ENCODE measurements at places on chromosomes 7 and 10.

GRCh38 chr10:58237014-58237834 is 30.5 kb downstream of the IPMK start:
- H3K36me3 ChIP-seq, result peaks cover 3% of the 10 kb centered on the region
- H3K27ac ChIP-seq, result no peak overlapping the region
- H3K4me1 ChIP-seq, result peaks cover 17% of the 10 kb centered on the region
- DNase-seq, result no peak
- no peaks in the 10 kb centered on the region for H3K27me3 ChIP-seq

DNA sequence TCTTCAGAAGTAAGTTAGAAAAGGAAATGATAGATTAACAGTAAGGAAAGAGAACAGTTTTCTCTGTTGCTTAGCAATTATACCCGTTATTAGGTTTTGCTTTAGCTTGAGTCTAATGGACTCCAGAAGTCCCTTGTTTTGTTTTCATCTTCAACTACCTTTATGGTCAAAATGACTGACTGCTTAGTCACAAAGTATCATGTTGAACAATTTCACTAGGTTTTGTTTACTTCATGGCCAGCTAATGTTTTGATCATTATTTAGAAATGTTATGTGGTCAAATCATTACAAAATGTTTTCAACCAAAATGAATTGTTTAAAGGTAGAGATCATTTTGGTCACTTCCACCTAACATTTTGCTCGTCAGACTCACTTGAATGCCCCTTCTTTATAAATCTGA is 1.9 kb downstream of the UBN2 start:
- no peak for DNase-seq
- peaks cover 10% of the 10 kb centered on the region for H3K36me3 ChIP-seq
- H3K27me3 ChIP-seq, result no peaks in the 10 kb centered on the region
- no peak overlapping the region for H3K27ac ChIP-seq
- H3K4me1 ChIP-seq, result peaks cover 14% of the 10 kb centered on the region

DNA sequence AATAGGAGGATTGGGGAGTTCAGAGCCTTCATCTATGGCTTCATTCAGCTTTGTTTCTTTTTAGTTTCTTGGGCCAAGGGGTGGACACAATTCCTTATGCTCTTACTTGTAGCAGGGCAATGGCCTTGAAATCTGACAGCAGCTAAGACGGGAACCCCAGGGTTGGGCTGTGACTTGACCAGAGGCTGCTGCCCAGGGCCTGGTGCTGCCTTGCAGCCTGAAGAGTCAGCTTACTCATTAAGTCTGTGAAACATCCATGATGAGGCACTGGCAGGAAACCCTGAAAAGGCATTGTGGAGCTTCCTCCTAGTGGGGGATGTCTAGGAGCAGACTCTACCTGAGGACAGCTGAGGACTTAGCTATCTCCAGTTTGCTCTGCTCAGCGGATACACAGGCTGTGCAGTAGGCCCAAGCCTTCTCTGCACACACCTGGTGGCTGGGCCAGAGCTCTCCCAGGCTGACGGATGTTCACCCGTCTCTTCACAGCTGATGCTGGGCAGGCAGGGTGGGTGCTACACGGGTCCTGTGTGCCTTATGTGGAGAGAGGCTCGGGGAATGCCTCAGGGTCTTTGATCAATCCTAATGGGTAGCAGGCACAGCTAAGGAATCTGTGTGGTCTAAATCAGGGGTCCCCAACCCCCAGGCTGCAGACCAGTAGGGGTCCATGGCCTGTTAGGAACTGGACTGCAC is 17.8 kb downstream of the CXCL12 start:
- no peaks in the 10 kb centered on the region for H3K27me3 ChIP-seq
- no peak for DNase-seq
- H3K27ac ChIP-seq, result no peak overlapping the region
- H3K36me3 ChIP-seq, result no peaks in the 10 kb centered on the region
- H3K4me3 ChIP-seq, result no peak overlapping the region

- H3K36me3 ChIP-seq, result no peaks in the 10 kb centered on the region
- H3K27me3 ChIP-seq, result no peaks in the 10 kb centered on the region
- no peaks in the 10 kb centered on the region for H3K4me1 ChIP-seq
- H3K27ac ChIP-seq, result no peak overlapping the region
Observed at GRCh38 chr10:7359954-7360353, 50.9 kb downstream of the SFMBT2 start.

GRCh38 chr7:27920281-27920946 is 180.5 kb downstream of the TAX1BP1 start:
- peaks cover 28% of the 10 kb centered on the region for H3K4me1 ChIP-seq
- H3K27me3 ChIP-seq, result no peaks in the 10 kb centered on the region
- H3K36me3 ChIP-seq, result no peaks in the 10 kb centered on the region
- H3K4me3 ChIP-seq, result no peak overlapping the region
- H3K27ac ChIP-seq, result no peak overlapping the region

GRCh38 chr7:151386301-151387160 is 23.3 kb downstream of the WDR86 start:
- no peaks in the 10 kb centered on the region for H3K27me3 ChIP-seq
- no peak overlapping the region for H3K27ac ChIP-seq
- no peak for DNase-seq
- no peak overlapping the region for H3K4me3 ChIP-seq
- no peaks in the 10 kb centered on the region for H3K36me3 ChIP-seq

GRCh38 chr7:2041496-2042367 is 191.0 kb downstream of the MAD1L1 start:
- H3K4me3 ChIP-seq, result no peak overlapping the region
- peaks cover 5% of the 10 kb centered on the region for H3K36me3 ChIP-seq
- H3K4me1 ChIP-seq, result peaks cover 49% of the 10 kb centered on the region
- H3K27ac ChIP-seq, result no peak overlapping the region
- no peaks in the 10 kb centered on the region for H3K27me3 ChIP-seq

DNA sequence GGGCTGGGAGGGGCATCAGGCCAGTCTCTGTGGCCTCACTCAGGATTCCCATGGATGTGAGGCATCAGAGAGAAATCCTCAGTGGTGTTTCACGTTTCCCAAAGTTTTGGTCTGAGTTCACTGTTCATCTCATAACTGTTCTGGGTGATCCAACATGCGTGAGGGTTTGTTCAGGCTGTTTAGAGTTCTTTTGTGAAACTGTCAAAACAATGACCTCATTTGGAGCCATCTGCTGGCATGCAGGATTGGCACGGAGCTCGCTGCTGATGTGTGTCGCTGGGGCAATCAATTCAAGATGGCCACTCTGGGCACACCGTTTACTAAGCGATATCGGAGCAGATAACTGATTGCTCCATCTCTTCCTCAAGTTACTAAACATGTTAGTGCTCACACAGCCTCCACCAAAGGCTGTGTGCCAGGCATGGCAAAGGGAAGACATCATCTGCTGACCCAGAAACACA is 365.6 kb downstream of the WDR11 start:
- no peaks in the 10 kb centered on the region for H3K36me3 ChIP-seq
- H3K4me1 ChIP-seq, result no peaks in the 10 kb centered on the region
- H3K27ac ChIP-seq, result no peak overlapping the region
- DNase-seq, result no peak

DNA sequence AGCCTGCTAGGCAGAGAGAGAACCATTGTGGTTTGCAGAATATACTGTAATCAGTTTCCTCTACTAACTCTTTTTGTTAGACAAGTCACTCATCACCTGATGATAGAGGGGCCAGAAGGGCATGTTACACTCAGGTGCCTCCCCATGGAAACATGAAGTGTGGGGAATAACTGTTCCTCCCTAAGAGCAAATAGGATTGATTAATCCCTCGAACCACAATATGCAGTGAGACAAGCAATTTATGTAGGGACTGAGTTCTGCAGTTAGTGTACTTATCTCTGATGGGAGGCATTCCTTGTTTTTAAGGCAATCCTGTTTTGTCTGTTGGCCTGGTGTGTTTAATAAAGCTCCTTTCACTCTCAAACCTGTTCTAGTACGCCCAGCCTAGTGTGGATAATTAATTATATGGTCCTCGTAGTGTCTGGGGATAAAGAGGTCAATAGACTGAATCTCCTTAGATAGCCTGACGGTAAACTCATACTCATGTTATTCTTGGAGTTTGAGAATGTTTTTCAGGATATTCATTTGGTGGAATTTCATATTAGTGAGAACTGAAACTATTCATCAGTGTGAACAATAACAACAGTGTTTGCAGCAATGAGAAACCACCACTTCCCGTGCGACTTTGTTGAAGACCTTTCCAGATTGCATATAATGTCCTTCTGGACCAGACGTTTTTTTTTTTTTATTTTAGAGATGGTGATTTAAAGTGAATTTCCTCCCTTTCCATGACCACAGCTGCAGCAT is 344.8 kb upstream of the FZD8 start:
- no peak overlapping the region for H3K4me3 ChIP-seq
- no peaks in the 10 kb centered on the region for H3K36me3 ChIP-seq
- no peaks in the 10 kb centered on the region for H3K27me3 ChIP-seq
- H3K27ac ChIP-seq, result no peak overlapping the region
- H3K4me1 ChIP-seq, result no peaks in the 10 kb centered on the region

DNA sequence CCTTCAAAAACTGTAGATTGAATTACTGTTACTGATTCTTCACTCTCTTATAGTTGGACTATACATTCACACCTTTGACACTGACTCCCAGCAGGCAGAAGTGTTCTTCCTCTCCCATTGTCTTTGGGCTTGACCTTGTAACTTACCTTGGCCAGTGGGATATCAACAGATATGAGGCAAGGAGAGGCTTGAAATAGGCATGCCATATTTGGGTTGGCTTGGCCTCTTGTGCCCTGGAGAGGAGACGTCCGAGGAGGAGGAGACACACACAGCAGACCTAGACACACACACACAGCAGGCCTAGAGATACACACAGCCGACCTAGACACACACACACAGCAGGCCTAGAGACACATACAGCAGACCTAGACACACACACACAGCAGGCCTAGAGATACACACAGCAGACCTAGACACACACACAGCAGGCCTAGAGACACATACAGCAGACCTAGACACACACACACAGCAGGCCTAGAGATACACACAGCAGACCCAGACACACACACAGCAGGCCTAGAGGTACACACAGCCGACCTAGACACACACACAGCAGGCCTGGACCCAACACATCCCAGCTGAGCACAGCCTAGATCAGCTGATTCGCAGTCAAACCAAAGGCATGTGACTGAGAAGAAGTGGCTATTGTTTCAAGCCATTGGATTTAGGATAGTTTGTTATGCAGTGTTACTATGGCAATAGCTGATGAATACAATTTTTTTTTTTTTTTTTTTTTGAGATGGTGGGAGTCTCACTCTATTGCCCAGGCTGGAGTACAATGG is 12.5 kb upstream of the GNA12 start:
- H3K27ac ChIP-seq, result no peak overlapping the region
- H3K27me3 ChIP-seq, result no peaks in the 10 kb centered on the region
- DNase-seq, result no peak
- H3K36me3 ChIP-seq, result no peaks in the 10 kb centered on the region
- H3K4me1 ChIP-seq, result no peaks in the 10 kb centered on the region
- H3K4me3 ChIP-seq, result no peak overlapping the region

GRCh38 chr7:94907026-94907810 is at the start of gene PPP1R9A:
TSS of gene PPP1R9A (plus strand) at chr7:94907594. CDS start at chr7:94910114, 2,520 bp downstream.
- peaks cover 14% of the 10 kb centered on the region for H3K27me3 ChIP-seq
- peak; percentile 37 for DNase-seq
- no peak within 1 kb of the TSS for H3K27ac ChIP-seq
- peaks cover 14% of the 10 kb centered on the region for H3K4me1 ChIP-seq

- no peak for DNase-seq
- H3K36me3 ChIP-seq, result no peaks in the 10 kb centered on the region
Observed at GRCh38 chr7:114818501-114818900, 103.4 kb upstream of the MDFIC start.

GRCh38 chr7:11831156-11831735 is 752 bp downstream of the THSD7A start:
- H3K27me3 ChIP-seq, result peaks cover 10% of the 10 kb centered on the region
- H3K27ac ChIP-seq, result no peak overlapping the region

GRCh38 chr7:41029072-41029499 is 673.8 kb downstream of the INHBA start:
- DNase-seq, result no peak
- no peaks in the 10 kb centered on the region for H3K27me3 ChIP-seq
- no peaks in the 10 kb centered on the region for H3K36me3 ChIP-seq
- H3K4me1 ChIP-seq, result no peaks in the 10 kb centered on the region
- no peak overlapping the region for H3K27ac ChIP-seq

DNA sequence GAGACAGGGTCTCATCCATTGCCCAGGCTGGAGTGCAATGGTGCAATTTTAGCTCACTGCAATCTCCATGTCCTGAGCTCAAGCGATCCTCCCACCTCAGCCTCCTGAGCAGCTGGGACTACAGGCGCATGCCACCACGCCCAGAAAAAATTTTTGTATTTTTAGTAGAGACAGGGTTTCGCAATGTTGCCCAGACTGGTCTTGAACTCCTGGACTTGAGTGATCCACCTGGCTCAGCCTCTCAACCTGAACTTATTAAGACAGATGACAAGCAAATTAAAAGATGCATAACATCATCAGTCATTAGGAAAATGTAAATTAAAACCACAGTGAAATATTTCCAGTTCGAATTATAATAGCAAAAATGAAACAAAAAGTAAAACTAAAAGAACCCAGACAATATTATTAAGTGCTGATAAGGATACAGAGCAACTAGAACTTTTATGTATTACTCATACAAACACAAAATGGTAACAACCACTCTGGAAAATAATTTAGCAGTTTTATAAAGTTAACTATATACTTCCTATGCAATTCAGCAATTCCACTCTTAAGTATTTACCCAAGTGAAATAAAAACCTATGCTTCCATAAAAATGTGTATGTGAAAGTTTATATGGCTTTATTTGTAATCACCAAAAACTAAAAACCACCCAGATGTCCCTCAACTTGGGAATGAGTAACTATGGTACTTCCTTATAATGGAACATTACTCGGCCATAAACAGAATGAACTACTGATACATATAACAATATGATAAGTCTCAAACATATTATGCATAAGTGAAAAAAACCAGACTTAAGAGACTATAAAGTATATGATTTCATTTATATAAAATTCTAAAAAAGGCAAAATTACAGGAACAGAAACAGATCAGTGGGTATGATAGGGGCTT is 15.3 kb downstream of the ZFAND4 start:
- no peaks in the 10 kb centered on the region for H3K27me3 ChIP-seq

- H3K4me1 ChIP-seq, result no peaks in the 10 kb centered on the region
- no peak for DNase-seq
- peaks cover 4% of the 10 kb centered on the region for H3K27me3 ChIP-seq
Observed at GRCh38 chr7:87105401-87105800, 45.9 kb upstream of the ELAPOR2 start.

DNA sequence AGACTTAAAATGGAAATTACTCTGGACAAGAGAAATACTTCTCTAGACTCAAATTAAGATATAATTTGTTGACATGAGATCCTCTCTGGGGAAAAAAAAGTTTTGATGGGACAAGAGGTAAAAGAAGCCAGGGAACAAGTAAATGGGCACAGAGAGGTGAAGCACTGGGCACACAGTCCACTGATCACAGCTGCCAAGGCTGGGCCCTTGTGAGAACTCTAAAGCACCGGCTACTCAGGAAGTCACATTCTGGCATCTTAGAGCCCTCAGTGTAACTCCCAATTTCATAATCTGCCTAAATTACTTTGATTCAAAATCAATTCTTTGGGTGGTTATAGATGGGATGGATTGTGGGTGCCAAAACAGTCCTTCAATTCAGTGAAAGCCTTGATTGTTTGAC is 123.2 kb upstream of the CACNA2D1 start:
- no peaks in the 10 kb centered on the region for H3K36me3 ChIP-seq
- H3K4me3 ChIP-seq, result no peak overlapping the region
- no peak for DNase-seq
- no peaks in the 10 kb centered on the region for H3K27me3 ChIP-seq
- no peaks in the 10 kb centered on the region for H3K4me1 ChIP-seq
